Suprapubic skin (tissue), 4 donors: ENCODE measurements at places on chromosomes 11 and 22.

DNA sequence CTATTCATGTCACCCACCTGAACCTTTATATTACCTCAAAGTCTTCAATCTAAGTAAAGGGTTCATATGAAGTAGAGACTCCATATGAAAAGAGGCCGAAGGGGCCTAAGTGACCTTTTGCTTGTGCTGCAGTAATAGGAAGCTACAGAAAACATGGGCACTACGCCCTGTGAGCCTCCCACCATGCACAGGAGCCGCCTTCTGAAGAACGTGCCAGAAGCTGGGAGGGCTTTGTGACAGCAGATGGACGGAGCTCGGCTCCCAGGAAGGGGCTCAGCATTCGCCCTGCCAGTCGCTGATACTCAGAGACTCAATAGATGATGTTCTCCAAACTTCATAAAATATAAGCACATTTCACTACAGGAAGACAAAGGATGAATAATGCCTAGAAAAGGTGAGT, 21.2 kb downstream of the DEAF1 start:
- no peak for DNase-seq

DNA sequence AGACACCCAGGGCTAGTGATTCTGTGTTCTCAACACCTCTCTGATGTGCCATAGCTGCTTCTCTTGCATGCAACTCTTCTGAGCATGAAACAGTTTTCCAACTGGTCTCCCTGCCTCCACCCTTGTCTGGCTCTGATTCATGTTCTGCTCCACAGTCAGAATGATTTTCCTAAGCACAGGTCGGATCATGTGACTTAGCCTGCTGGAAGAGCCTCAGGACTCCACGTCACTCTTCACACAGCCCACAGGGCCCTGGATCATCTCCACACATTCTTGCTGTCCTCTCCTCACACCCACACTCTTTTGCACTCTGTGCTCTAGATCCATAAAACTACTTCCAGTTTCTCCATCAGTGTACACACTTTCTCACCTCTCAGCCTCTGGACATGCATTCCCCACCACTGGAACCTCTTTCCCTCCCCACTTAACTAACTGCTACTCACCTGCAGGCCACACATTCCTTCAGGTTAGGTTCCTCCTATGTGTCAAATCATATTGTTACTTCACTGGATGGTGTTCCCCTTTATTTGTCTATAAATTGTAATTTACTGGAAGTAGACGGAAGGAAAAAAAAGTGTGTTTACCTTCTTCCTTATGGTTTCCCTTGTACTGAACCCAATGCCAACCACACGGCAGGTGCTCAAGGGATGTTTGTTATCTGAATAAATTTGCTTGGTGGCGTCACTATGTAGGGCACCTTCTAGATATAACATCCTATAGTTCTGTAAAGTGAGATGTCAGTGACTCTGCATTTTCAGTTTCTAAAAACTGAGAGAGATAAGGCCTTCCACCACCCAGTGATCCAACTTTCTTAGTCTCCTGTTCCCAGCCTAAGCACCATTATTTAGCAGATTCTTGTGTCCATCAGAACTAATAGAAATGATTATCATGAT, 133.7 kb downstream of the ETS1 start:
- DNase-seq: no peak

- no peak for DNase-seq
Measured at GRCh38 chr22:27690599-27690998, 111.0 kb downstream of the MN1 start.

- DNase-seq: no peak
Measured at GRCh38 chr11:35412285-35412684, 7.1 kb downstream of the SLC1A2 start.

DNA sequence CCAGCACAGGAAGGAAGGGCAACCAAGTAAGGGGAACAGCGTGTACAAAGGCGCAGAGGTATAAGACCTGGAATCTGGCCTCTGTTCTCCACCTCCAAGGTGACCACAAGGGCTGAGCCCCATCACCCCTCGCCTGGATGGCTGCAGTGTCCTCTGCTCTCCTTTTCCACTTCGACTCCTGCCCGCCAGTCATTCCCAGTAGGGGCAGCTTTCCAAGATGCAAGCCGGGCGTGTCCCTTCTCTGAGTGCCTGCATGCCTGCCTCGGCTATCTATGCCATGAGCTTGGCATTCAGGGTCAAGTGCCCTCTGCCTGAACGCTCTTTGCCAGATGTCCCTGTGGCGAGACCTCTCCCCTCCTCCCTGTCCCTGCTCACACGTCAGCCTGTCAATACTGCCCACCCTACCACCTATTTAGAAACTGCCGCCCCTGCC, 17.0 kb downstream of the FADS3 start:
- no peak for DNase-seq

- no peak for DNase-seq
Measured at GRCh38 chr22:44516841-44517240, 18.8 kb upstream of the RTL6 start.
